CD4-positive, alpha-beta T cell treated with Interleukin-17A for 1 hour (primary cell): ENCODE measurements at places on chromosomes 4 and X.

DNA sequence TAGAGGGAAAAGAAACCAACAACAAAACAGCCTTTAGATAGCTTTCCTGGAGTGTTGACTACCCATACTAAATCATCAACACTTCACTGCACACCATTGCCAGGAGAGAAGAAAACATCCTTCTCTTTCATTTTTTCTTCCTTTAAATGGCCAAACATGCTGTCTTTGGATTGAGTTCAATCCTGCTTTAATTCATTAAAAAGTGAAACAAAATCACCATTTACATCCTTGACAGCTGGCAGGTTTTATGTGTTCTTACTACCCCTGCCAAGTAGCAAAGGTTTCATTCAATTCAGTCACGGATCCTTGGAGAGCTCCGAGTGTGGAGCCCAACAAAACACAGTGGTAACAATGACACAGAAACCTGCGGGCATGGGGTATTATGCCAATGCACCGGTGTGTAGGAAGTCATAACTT lies 568.3 kb downstream of the ANKRD50 start:
- no peak for DNase-seq

GRCh38 chr4:26212528-26212927 lies 108.3 kb upstream of the RBPJ start:
- DNase-seq: no peak

- no peak for DNase-seq
Measured at GRCh38 chr4:124189545-124189944, 523.0 kb downstream of the ANKRD50 start.

DNA sequence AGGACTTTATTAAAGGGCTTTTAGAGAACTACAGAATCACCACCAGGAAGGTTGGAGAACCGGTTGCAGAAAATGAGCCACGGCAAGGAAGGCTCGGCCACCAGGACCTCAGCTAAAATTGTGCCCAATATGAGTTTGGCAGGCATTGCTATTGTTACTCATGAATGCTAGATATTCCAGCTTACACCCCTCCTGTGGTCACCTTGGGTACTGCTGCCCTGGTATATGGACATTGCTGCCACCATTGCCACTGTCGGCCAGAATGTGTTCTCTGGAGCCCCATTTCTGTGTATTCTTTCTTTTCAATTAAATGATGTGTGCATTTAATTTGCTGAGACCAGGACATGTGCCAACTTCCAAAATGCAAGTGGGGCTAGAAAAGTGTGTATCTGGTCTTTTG lies 626.7 kb upstream of the BOD1L1 start:
- DNase-seq: no peak

GRCh38 chr4:3387943-3388361 lies 53.8 kb upstream of the HGFAC start:
- peak; percentile 16 for DNase-seq

GRCh38 chr4:13881892-13882291 lies 254.4 kb upstream of the BOD1L1 start:
- no peak for DNase-seq

DNA sequence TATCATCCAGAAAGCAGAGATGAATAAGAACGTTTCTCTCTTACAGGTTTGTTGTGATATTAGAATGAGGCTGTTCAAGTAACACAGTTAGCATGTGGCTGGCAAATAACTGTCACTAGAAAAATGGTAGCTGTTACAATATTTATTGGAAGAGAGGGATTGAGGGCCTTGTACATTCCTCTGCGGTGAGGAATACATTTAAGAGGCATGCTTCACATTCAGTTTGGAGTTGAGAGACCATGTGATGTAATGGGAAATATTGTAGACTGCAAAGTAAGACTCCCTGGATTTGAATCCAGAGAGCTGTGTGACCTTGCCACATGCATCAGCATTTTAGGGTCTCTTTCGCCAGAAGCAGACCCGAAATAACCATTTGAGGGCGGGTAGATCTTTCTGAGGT lies 104.8 kb upstream of the KIT start:
- no peak for DNase-seq

DNA sequence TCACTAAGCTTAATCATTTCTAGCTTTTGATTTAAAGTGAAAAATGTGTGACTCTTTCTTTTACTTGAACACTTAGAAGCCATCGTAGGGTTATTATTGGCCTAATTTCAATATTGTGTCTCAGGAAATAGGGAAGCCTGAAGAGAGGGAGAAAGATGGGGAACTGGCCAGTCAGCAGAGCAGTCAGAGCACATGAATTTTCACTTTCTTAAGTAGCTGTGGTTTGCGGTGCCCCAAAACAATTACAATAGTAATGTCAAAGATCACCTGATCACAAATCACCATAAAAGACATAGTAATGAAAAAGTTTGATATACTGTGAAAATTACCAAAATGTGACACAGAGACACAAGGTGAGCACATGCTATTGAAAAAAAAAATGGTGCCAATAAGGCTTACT lies 45.5 kb downstream of the CENPC start:
- DNase-seq: no peak

DNA sequence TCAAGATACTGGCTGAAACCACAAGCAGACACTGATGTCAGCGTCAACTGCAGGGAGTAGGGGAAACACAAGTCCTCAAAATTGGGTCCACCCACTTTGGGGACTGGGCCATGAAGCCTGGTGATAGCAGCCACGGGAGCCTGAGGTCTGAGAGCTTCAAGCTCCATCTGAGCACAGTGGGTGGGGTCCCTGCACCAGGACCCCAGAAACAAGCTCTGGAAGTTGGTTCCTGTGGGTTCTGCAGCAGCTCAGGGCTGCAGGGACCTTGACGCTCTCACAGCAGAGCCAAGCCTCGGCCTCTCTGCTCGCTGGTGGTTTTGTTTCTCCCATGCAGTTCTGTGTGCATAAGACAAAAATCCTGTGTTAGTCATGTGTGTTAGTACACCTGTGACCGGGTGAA lies 54.5 kb downstream of the CPLX1 start:
- no peak for DNase-seq

- peak; percentile 63 for DNase-seq
Measured at GRCh38 chrX:136646602-136647239, 1.2 kb upstream of the CD40LG start.

GRCh38 chr4:117326091-117326490 lies 240.7 kb upstream of the TRAM1L1 start:
- no peak for DNase-seq

DNA sequence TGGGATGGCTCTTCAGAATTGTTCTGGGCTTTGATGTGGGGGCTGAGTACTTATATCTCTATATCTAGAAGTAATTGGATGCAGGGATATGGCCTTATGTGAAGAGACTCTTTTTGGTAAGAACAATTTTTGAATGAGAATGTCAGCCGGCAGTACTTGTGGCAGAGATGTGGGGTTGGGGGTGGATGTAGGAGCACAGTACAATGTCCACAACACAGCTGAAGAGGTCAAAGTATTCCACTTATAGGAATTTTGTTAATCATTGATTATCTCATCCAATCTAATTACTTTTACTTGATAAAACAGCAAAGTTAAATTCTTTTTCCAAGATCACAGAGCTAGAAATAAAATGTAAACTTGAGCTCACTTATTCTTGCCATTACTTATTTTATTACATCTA lies 391.4 kb downstream of the TEX13C start:
- no peak for DNase-seq

GRCh38 chrX:153708415-153708814 lies 15.8 kb downstream of the BCAP31 start:
- peak; percentile 49 for DNase-seq

DNA sequence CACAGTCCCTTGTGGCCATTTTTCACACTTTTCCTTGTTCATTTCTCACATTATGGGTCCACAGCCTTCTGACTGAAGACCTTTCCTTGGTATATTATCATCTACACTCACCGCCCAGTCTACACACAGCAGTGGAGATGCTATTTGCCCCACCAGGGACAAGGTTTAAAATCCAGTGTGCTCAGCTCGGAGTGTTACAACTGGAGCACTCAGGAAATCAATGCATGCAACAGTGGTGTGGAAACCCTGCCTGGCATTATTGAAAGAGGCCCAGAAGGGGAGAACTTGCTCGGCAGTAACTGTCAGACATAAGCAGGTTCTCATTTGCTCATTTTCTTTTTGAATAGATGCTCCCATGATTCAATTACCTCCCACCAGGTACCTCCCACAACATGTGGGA lies 340.9 kb downstream of the DHRSX start:
- DNase-seq: no peak

- no peak for DNase-seq
Measured at GRCh38 chr4:102675141-102675540, 85.6 kb downstream of the MANBA start.

GRCh38 chr4:119300101-119300978 lies 21.6 kb downstream of the FABP2 start:
- peak; percentile 93 for DNase-seq

DNA sequence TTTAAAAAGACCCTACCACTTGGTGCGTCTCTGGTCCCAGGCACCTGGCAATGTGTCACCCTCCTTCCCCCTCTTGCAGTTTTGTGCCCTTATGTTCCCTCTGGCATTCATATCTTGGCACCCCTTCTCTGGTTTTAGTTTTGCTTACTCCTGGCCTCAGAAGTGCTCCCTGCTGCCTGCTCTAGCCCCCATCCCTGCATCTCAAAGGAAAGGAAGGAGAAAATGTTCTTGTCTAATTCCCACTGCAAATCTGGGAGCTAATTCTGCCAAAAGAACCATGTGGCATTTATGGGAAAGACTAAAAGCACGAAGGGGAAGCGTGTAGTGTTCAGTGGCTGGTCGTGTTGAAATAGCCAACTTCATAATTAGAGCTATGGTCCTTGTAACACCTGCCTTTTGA lies 340.1 kb upstream of the RPS6KA3 start:
- no peak for DNase-seq

GRCh38 chr4:141195095-141195707 lies 25.5 kb upstream of the ZNF330 start:
- DNase-seq: no peak

DNA sequence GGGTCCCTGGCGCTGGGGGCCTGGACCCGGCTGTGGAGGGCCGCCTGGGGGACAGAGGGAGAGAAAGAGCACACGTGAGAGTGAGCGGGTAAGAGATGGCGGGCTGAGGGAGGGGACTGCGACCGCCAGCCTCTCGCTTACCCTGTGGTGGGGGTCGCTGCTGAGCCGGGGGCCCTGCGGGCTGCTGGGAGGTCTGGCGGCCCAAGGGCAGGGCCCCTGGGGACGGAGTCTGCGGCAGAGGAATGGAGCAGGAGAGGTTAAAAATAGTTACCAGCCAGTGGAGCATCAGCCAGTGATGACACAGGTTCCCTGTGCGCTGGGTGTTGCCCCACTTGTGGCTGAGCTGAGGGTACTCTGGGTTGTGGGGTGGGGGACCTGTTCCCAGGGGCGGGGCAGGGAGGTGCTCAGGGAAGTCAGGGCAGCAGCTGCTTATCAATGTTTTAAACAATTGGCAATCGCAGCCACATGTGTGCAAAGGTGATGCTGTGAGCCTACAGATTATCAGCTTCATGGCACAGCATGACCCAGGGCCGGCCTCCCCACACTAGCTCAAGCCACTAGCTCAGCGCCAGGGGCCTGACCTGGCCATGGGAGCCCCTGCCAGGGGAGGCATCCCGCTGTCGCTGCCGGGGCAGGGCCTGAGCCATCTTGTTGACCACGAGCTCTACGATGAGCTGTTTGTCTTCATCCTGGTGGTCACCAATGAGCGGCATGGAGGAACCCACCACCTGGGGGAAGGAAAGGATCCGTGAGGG lies 7.5 kb upstream of the TIMP1 start:
- DNase-seq: no peak

DNA sequence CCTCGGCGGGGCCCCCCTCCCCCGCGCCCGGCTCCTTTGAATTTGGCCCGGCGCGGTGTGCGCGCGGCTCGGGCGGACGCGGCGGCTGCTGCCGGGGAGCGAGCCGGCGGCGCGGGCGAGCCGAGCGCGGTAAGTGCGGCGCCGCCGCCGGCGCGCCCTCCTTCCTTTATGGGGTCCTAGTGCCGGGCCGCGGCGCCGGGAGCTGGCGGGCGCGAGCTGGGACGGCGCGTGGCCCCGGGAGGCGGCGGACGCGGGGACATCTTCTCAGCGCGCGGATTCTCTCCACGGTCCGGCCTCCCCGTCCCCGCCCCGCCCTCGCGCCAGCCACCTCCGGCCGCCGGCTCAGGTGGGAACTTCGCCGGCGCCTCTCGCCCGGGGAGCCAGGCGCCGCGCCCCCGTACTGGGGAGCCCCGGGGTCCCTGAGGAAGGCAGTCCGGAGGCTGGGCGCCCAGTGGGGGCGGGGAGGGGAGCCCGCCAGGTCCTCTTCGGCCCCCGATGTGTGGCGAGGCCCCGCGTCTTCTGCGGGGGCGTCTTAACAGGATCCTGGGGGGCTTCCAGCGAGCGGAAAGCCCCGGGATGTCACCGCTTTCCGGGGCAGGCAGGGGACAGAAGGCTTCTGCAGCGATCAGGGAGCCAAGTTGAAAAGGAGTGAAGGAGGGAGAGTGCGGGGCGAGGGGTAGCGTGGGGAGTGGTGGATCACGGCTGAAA lies 98.4 kb upstream of the TENM3 start:
- no peak for DNase-seq

- no peak for DNase-seq
Measured at GRCh38 chr4:145281951-145282350, 101.6 kb upstream of the OTUD4 start.

DNA sequence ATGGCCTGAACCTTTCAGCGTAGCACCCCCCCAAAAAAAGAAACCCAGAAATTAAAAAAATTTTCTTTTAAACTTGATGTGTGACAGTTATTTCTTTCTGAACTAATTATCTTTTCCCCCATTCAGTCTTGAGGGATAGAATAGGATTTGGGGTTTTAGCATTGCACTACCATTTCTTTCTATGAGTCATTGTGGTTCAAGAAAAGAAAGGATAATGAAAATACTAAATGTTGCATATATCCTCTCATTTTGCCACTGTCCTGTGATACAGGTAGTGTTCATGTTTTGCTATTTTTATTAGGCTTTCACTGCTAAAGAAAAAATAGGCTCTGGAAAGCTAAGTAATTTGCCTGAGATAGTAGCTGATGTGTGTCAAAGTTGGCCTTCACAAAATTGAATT lies 39.4 kb upstream of the DCK start:
- DNase-seq: no peak

DNA sequence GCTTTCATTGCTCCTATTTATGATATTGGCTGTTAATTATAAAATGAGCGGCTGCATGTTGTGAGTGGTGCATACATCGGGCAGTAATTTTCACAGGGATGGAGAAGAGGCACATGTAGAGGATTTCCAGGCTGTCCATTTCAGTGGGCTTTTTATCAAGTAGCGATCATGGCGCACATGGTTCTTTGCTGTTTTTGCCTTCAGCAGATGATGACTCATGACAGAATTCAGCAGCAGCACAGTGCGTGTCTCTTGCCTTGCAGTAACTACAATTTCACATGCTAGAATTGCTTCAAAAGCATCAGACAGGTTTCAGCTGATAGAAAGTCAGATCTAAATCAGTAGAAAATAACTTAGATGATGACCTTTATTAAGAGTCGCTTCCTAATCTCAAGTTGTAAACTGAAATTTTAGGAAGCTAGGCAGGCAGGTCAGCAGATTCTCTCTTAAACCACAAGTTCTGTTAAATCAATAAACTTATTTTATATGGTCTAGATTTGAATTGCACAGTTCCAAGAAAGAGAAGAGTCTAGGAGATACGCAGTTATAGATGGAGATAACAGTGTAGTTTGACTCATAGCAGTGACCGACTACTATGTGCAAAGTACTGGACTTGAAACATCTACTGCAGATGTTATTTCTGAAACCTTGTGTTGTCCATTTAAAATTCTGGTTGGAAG lies 35.8 kb downstream of the LRP2BP start:
- DNase-seq: no peak

GRCh38 chr4:63742882-63743281 lies 666.4 kb downstream of the TECRL start:
- DNase-seq: no peak
